DMS153 (cell line): ENCODE measurements at places on chromosomes 4 and X.
A peak's percentile ranks its signal among the peaks of the same experiment; 100 is the strongest.

GRCh38 chrX:1545776-1546408, 8.9 kb upstream of the P2RY8 start:
- DNase-seq: no peak

- no peak for DNase-seq
Observed at GRCh38 chr4:101252721-101253120, 94.6 kb downstream of the PPP3CA start.

- DNase-seq: no peak
Observed at GRCh38 chrX:134929808-134930207, 61.0 kb upstream of the SMIM10 start.

- no peak for DNase-seq
Observed at GRCh38 chr4:185846505-185847150, 34.6 kb upstream of the SORBS2 start.

- DNase-seq: no peak
Observed at GRCh38 chr4:23779839-23780238, 110.0 kb downstream of the PPARGC1A start.

DNA sequence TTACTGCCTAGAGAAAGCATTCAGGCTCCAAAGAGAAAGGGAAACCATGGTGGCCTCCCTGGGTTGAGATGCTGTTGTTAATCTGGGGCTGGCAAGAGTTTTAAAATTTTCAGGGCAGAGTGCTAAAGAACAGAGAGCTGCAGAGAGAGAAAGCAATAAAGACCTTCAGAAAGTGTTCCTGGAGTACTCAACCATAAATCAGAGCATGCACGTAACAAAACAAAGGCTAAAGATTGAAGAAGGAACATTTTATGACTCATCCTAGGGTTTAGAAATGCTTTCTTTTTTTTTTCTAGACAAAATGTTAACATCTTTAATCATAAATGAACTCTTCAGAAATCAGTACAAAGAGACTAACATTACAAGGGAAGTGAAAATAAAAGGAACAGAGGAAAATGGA, 562.3 kb upstream of the NDST4 start:
- DNase-seq: no peak

DNA sequence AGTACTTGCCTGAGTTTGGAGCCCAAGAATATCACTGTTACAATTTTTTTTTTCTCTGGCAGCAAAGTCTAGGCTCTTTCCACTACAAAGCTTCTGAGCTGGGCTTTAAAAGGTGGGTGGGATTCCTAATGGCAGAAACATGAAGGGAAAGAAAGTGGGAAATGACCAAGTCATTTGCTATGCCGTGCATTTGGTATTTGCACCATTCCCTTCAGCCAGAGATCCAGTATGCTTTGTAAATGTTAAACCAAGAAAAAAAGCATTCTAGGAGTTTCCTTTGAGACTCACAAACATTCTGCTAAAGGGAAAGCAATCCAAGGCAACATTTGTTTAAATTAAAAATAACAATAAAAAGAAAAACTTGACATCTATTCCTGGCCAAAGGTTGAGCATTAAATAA, 451.2 kb downstream of the RAB28 start:
- no peak for DNase-seq

DNA sequence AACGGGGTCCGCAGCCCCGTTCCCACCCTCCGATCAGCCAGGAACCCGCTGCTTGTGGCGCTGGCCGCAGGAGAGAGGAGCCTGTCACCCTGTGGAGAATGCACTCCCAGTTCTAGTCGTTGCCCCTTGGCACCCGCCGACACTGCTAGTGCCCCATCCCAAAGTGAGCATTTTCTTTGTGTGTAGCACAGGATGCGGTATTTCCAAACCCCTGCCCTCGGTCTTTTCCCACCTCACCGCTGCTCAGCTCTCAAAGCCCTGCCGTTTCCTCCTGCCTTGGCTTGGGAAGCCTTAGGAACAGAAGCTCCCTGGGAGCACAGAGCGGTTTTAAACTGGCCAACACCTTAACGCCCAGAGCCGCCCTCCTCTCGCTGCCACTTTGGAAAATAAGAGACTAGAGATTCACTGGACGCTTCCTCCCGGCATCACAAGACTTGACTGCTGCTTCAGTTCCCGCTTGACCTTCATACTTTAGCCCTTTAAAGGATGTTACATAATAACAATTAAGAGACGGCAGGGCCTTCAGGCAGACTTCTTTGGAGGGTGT, 772 bp downstream of the CYP4V2 start:
- peak; percentile 2 for DNase-seq

DNA sequence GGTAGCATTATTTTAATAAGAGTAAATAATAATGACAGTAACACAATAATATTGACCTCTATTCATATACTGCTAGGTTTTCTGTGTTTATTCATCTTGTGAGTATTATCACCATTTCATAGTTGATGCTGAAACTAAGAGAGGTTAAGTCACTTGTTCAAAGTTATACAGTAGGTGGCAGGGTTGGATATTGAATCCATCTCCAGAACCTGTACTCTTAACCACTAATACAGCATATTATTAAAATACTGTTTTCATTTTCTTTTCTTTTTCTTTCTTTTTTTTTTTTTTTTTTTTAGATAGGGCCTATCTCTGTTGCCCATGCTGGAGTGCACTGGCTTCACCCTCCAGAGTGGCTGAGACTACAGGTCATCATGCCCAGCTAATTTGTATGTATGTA, 7.1 kb upstream of the ELF2 start:
- DNase-seq: no peak

GRCh38 chr4:157222771-157223160, 2.2 kb downstream of the GRIA2 start:
- DNase-seq: no peak

GRCh38 chr4:74755486-74755885, 38.8 kb downstream of the BTC start:
- DNase-seq: no peak

GRCh38 chrX:154602766-154603437, 16.2 kb downstream of the CTAG1B start:
- DNase-seq: no peak

- DNase-seq: no peak
Observed at GRCh38 chrX:110294087-110294486, 23.8 kb downstream of the AMMECR1 start.

DNA sequence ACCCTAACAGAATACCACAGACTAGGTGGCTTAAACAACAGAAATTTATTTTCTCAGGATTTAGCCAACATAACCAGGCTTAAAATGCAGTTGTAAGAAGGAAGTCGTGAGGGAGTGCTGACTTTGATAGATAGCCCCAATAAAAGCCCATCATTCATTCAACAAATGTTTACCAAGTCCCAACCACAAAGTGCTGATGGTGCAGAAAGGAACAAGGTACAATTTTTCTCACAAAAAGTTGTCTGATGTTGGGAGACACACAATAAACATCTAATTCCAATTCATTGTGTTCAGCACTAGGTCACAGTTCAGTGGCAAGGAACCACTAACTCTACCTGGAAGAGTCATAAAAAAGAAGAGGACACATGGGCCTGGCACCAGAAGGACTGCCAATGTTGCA, 42.2 kb downstream of the AKAP4 start:
- DNase-seq: no peak

DNA sequence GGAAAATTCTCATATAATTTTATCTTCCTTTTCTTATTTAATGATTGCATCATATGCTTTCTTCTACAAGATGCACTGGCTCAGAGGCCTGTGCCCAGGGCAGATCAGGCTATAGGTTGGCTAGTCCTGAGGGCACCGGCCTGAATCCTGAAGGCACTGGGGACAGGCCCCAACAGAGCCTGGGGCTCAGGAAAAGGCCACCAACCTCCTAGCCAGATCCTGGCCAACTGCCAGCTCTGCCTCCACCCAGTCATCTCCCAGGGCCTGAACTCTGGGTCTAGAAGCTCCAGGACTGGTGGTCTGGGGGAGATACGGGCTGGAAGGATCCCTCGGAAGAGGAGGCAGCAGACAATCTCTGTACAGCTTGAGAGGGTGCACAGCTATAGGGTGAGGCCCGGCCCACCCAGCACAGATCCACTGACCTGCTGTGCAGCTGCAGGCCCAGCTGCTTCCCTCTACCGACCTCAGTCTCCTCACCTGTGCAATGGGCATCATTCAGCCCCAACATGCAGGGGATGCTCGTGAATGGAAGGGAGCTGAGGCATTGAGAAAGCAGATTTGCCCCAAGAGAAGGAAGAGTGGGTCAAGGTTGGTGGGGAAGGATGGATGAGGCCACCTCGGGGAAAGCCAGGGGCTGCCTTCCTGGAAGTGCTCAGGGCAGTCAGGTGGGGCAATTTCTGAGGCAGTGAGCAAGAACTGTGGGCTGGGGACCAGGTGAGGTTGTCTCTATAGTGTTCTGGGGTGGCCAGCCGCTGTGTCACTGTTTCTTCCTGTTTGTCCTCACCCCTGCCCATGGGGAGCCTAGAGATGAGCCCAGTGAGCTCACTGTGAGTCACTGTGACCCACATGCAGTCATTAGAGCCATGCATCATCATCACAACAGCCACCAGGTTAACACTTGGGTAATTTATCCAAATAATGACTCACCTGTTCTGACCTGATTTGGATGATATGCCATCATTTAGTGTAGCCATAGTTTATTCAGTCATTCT, 22.4 kb upstream of the XAGE2 start:
- DNase-seq: no peak

- DNase-seq: no peak
Observed at GRCh38 chrX:3231766-3232165, 114.7 kb downstream of the MXRA5 start.

- no peak for DNase-seq
Observed at GRCh38 chr4:4689694-4690440, 148.0 kb upstream of the STX18 start.

GRCh38 chr4:107243141-107243781, 207.1 kb upstream of the DKK2 start:
- DNase-seq: peak; percentile 24

- no peak for DNase-seq
Observed at GRCh38 chr4:22369901-22370562, 145.8 kb downstream of the ADGRA3 start.

DNA sequence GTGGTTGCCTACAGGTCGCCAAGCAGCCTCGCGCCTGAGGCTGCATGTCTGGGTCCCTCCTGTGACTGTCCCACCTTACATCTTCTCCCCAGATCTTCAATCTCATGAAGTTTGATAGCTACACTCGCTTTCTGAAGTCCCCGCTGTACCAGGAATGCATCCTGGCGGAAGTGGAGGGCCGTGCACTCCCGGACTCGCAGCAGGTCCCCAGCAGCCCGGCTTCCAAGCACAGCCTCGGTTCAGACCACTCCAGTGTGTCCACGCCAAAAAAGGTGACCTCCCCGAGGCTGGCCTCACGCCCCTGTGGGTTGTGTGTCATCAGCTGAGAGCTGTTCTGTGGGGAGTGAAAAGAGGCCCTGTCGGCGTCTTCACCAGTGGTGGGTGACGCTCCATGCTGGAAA, 24.9 kb upstream of the HGFAC start:
- DNase-seq: no peak

GRCh38 chr4:175986-176385, 51.7 kb downstream of the ZNF718 start:
- DNase-seq: no peak

GRCh38 chr4:86918539-86919072, 16.2 kb upstream of the AFF1 start:
- no peak for DNase-seq

DNA sequence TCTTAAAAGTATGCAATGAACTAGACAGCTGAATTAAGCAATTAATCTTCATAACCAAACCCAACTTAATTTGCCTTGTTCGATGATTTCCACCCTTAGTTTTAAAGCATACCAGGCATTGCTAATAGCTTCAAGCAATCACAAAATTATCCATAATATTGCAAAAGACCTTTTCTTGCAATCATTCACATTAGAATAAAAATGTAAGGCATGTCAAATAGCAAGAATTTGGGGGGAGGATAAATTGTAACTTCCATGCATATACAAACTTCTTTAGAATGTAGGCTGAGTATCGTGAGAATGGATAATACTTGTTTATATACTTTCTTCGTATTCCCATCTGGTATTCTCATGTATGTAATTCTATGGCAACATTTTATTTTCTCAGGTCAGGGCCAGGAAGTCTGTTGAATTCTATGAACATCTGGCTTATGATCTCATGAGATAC, 28.7 kb upstream of the BMP2K start:
- DNase-seq: no peak

DNA sequence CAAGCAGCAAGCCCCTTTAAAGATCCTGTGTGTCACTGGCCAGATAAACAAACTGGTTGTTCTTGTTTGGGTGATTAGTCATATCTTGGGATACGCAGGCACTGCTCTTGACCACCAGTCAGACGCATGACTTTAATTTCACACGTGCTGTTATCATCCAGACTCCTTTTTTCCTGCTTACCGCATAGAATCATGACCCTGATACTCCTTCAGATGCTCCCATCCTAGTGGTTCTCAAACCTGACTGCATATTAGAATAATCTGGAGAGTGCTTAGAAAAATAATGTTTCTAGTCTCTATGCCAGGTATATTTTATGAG, 78.8 kb downstream of the CLDN22 start:
- DNase-seq: no peak

DNA sequence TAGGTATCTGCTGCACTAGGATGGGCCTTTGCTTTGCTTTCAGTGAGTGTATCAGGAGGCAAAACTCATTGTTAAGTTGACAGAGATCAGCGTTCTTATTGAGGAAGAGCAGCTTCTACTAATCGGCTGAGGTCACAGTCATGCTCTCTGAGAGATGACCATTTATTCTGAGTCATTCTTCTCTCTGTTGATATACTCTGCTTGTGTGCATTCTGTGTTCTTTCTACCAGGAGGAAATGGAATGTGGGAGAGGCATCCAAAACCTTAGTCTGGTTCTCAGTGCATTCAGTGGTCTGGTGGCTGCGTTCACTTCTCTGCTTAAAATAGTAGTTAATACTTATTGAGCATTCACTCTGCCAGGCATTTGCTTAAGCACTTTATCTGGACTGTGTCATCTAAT, 66.2 kb downstream of the RRAGB start:
- no peak for DNase-seq

- DNase-seq: no peak
Observed at GRCh38 chr4:2931512-2932301, 31.5 kb downstream of the NOP14 start.

GRCh38 chr4:123972031-123972430, 575.4 kb downstream of the SPRY1 start:
- DNase-seq: no peak

- DNase-seq: no peak
Observed at GRCh38 chr4:100162027-100162685, 28.1 kb downstream of the DDIT4L start.

GRCh38 chr4:83180431-83180968, 66.0 kb upstream of the PLAC8 start:
- no peak for DNase-seq

- DNase-seq: no peak
Observed at GRCh38 chrX:150324035-150324728, 38.9 kb upstream of the MAMLD1 start.

DNA sequence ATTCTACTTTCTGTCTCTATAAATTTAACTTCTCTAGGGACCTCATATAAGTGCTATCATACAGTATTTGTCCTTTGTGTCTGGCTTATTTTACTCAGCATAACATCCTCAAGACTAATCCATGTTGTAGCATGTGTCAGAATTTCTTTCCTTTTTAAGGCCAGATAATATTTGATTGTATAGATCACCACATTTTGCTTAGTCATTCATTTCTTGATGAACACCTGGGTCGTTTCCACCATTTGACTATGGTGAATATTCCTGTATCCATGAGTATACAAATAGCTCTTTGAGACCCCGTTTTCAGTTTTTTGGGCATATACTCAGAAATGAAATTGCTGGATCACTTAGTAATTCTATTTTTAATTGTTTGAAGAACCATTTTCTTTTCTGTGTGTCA, 12.0 kb downstream of the CNGA2 start:
- no peak for DNase-seq

- DNase-seq: no peak
Observed at GRCh38 chrX:123450222-123450621, 266.1 kb downstream of the GRIA3 start.
